Left cardiac atrium (tissue), 4 donors: ENCODE measurements at places on chromosomes 2 and 18.

GRCh38 chr2:149872638-149873150 lies 285.1 kb upstream of the MMADHC start:
- no peak for DNase-seq

- DNase-seq, result no peak
These were observed 377.1 kb upstream of the SLC39A10 start for GRCh38 chr2:195279840-195280427.

- no peak for DNase-seq
These were observed 123.9 kb upstream of the FAM136A start for GRCh38 chr2:70425682-70426301.

DNA sequence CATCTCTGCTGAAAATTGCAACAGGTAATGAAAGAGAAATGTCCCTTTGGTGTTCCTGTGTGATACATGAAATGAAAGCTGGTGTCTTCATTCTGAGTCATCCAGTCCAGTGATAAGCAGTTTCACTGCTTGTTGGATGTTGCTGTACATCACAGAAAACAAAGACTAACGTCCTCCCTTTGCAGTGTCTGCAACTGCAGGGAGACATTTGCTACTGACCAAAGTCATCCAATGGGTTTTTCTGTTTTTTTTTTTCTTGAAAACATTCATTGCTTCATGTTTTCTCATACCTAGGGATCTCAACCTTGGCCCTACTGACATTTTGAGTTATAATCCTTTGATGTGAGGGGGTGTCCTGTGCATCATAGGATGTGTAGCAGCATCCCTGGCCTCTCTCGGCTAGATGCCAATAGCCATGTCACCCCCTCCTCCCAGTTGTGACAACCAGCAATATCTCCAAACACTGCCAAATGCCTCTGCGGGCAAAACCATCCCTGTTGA lies 63.6 kb upstream of the FZD5 start:
- no peak for DNase-seq

- DNase-seq, result no peak
These were observed 18.1 kb upstream of the CYP26B1 start for GRCh38 chr2:72165792-72166191.

GRCh38 chr2:184554736-184555135 lies 43.6 kb upstream of the ZNF804A start:
- DNase-seq, result no peak

DNA sequence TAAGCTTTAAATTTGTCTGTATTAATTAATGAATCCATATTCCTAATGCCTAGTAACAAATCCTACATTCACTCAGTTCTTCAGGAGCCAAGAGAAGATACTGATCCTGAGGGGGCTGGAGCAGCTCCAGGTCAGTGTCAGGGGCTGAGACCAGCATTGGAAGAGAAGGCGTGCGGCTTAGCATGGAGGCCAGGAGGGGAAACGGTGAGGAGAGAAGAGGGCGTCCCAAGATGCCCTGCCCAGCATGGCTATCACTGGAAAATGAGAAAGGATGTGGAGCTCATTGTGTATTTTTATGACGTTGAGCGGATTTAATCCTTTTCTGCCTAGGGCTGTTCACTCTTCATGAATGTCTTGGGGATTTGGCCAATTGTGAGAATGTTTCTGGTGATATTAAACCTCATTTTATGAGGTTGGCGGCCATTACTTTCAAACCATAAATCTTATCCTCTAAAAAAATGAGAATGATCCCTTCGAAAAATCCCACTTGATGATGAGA lies 131.7 kb downstream of the KCTD1 start:
- DNase-seq, result no peak

- peak; percentile 11 for DNase-seq
These were observed 16.1 kb upstream of the ALLC start for GRCh38 chr2:3641841-3642421.

DNA sequence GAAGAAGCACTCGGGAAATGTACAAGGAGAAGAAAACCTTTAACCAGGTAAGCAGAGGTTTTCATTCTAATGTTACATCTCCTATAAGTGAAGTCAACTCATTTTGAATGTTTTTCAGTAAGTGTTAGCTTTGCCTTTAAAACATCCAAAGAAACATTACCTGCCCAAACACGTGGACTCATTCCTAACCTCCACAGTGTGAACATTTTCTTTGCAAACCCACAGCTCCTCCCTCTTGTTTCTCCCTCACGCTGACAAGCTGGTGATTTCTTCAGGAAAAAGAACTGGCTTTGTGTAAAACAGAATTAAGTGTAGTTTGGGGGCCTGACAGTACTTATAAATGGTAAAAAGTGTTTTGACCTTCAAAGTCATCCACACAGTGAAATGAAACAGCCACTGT lies 72.5 kb downstream of the MTCL1 start:
- DNase-seq, result no peak

DNA sequence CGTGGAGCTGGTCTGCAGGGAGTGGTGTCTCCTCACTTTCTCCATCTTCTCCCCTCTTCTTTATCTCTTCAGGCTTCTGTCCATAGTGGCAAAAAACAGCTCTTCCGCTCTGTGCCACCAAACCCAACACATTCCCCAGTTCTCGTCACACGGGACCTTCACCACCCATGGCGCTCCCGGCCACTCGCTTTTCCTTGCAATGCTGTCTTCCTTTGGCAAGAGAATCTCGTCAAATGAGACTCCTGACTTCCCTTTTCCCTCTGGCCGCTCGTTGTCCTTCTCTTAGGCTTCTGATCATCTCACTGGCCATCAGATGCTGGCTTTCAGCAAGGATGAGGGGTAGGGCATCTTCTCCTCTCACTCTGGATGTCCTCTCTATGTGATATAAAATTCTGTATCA lies 72.9 kb downstream of the DCDC2C start:
- no peak for DNase-seq

DNA sequence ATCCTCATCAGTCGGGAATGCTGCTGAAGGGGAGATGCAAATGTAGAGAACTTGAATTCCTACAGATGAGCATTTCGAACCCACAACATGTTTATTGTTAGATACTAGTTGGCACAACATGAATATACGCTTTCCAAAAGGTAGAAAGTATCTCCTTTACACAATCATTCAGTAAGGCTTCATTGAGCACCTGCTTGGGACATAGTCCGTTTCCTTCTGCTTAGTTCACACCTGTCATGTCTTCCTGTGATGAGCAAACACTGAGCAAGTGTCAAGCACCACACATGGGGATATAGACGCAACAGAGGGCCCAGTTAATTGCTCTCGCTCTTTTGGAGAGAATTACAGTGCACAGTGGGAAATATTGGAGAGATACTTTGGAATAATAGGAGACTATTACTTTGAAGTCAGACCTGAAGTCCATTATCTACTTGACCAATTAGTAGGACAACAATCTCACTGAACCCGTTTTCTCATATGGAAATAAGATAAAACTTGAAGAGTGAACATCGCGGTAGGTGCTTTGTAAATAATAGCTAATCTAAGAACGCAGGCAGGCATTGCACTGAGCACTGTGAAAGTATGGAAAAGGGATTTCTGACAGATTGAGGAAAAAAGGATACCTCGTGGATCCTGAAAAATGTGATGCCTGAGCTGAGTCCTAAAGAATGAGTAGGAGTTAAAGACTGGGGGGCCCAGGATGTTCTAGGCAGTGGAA lies 1.2 kb downstream of the CPSF3 start:
- no peak for DNase-seq

DNA sequence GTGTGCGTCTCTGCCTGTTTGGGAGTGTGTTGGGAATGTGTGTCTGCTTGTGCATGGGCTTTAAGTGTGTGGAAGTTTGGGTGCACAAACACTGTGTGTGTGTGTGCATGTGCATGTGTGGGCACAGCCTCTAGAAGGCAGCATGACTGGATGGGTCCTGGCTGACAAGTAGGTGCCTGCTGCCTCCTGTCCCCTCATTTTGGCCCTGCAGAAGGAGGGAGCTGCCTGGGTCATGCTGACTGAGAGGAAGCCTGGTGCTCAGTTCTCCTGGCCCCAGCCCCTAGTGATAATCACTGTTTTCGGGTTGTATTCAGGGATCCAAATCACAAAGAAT lies 34.1 kb downstream of the GLI2 start:
- no peak for DNase-seq

GRCh38 chr2:223141606-223142005 lies 89.6 kb downstream of the KCNE4 start:
- no peak for DNase-seq

DNA sequence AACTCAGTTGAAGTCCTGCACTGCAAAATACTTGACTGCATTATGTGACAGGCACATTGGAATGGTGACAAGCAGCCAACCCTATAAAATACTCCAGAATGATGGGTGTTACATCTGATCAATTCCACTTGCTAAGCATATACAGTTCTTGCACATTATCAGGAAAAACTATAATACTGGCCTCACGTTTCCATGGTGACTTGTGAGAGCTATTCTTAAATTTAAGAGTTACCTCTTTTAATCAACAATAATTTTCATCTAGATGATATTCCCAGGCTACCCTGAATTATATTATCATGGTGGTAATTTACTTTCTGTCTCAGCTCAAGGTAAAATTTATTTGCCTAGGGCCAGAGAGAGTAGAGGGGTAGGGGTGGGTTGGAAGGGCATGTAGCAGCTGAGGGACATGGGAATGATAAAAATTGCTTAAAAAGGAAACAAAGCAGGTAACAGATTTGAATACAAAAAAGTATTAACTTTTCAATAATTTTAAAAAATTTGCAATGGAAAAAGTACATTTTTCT lies 132.3 kb upstream of the PGAP1 start:
- no peak for DNase-seq

DNA sequence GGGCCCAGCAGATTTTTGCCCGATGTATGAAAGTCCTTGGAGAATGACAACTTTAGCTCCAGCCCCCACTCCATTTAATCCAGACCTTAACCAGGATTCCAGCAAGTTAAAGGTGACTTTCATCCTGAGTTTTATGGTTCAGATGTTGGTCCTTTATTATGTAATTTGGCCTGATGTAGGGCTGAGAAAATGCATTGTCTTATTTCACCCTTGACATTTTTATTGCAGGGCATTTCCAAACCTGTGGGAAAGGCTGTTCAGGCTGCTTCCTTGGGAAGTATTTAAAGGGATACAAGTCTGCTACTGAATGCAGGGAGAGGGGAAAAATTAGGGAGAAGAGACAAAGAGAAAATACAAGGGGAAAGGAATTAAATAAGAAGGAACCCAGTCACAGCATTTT lies 48.8 kb downstream of the ASB1 start:
- no peak for DNase-seq

DNA sequence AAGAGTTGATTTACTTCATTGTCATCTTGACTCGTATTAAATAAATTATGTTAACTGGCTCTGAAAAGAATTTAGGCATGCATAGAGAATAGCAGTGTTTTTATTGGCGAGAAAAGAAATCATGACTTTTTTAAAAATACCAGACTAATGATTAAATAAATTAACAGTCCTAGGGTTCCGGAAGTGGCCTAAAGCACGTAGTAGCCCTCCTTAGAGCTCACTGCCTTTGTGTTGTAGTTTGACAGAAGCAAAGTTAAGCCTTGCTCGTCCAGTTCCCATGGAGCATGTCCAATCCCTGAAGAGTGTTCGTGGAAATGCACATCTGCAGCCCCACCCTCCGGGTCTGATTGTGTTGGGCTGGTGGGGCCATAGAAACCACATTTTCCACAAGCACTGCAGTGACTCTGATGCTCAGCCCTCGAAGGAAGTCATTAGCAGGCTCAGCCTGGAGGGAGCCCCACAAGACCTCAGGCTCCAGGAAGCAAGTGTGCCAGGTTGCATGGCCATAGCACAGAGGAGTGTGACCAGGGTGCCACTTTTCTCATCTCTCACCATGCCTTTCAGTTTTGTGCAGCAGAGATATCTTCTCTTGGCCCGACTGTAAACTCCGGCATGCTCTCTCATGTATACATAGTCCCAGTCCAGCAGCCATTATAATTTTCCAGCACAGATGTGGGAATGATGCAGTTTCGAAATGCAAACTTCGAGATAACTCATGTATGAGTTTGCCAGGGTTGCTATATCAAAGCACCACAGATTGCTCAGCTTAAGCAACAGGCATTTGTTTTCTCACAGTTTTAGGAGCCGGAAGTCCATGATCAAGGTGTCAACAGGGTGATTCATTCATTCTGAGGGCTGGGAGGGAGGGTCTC lies 188.6 kb upstream of the SH3BP4 start:
- DNase-seq, result no peak

GRCh38 chr2:29115797-29116781 lies 874 bp downstream of the CLIP4 start:
- DNase-seq, result peak; percentile 76

DNA sequence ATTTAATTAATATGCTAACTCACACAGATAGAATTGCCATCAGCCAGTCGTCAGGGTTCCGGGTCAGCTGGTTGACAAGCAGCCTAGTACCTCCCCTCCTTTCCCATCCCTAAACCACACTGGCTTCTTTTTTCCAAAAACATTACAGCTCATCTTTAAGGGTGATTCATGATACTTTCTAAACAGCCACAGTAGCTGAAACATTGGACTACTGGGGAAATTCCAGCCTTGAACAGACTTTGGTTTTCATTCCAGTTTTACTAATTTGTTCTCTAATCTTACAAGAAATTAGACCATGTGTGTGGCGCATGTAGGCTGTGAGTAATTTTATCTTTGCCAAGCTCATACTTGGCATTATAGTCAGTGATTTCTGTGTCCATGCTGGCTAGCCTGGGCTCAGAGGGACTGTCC lies 110.8 kb downstream of the FMNL2 start:
- DNase-seq, result peak; percentile 29

GRCh38 chr2:230932556-230933511 lies 7.8 kb upstream of the GPR55 start:
- DNase-seq, result peak; percentile 79

- no peak for DNase-seq
These were observed 13.5 kb downstream of the ANKRD12 start for GRCh38 chr18:9150121-9150520.

DNA sequence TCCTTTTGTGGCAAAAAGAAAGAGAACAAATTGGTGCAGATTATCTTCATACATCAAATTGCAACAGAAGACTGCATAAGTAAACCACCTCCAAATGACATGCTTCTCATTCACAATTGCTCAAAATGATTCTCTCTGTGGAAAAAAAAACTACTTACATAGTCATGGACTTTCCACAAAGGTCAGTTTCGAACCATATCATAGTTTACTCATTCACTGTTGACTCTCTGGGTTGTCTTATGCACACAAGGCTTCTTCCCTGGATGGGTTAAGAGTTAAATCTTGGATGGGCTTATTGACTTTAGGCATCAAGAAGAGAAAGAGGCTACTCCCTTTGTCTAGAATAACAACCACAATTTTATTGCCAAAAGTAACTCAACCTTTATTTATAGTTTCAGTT lies 91.3 kb upstream of the RAB27B start:
- no peak for DNase-seq

- no peak for DNase-seq
These were observed 17.8 kb downstream of the RNF144A start for GRCh38 chr2:6934758-6935651.

GRCh38 chr2:233480490-233481202 lies 85.9 kb downstream of the USP40 start:
- no peak for DNase-seq

- DNase-seq, result no peak
These were observed 92.6 kb downstream of the ACTR2 start for GRCh38 chr2:65320042-65320725.

DNA sequence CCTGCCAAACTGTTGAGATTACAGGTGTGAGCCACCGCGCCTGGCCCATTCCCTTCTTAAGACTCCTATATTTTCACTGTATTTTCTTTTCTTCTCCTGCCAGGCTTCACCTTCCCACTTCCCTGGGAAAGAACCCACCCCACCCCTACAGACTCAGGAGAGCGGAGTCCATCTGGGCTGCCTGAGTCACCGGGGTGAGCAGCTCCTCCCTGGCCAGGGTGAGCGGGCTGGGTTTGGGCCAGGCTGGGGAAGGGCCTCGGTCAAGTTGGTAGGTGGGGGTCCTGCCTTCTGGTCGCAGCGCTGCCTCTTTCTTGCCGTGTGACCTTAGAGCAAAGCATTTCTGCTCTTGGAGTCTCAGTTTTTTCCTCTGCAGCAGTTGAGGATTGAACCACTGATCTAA lies 2.1 kb upstream of the GAREM2 start:
- no peak for DNase-seq
